Cerebellar nuclear complex (tissue), 1 donor: ENCODE measurements at places on chromosomes 6 and 20.

DNA sequence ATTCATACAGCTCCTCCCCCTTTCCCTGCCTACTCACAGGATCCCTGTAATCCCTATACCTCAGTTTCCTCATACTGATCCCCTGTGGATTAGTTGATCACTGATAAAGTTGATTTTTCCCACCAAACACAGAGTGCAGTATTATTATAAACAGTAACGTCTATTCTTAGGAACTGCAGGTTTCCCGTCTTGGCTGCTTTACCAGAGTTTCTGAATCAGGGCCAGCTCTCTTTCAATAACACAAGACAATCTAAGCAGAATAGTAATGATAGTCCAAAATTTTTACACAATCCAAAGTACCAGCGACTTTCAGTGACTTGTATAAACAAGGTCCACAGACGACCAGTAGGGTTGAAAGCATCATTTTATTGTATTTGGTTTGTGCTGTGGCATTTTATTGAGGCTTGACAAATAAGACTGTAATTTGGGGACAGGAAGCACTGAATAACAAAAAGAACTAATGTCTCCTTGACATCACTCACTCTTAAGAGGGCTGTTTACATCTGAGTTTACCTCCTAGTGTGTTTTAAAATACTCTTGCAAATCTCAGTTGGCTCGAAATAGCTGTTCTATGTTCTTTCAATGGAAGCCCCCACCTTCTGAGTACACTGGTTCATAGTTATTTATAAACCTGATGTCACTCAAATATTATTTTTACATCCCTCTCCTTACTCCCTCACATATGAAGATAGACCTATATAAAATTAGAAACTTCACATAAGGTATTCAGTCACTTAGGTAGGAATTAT is 6.1 kb upstream of the JARID2 start:
- DNase-seq, result no peak

GRCh38 chr6:115310156-115310555 is 750.5 kb downstream of the FRK start:
- DNase-seq, result no peak

GRCh38 chr20:4369798-4370124 is 351.9 kb upstream of the PRND start:
- DNase-seq, result no peak

DNA sequence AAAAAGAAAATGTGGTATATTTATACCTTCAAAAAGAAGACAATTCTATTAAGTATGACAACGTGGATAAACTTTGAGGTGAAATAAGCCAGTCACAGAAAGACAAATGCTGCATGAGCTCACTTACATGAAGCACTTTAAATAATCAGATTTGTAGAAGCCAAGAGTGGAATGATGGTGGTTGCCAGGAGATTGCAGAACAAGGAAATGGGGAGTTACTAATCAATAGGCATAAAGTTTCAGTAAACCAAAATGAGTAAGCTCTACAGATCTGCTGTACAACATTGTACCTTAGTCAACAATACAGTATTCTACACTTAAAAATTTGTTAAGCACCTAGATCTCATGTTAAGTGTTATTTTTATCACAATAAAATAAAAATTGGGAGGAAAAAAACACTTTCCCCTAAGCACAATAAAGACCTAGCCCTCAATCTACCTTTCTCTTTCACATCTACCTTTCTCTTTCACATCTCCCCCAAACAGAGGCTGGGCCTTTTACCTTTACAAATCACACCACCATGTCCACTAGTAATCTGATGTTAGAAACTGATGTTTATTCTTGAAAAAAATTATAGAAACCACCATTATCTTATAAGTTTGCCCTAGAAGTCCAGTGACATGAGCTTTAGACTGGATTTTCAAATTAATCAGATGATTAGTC is 73.9 kb downstream of the PKIB start:
- DNase-seq, result no peak

DNA sequence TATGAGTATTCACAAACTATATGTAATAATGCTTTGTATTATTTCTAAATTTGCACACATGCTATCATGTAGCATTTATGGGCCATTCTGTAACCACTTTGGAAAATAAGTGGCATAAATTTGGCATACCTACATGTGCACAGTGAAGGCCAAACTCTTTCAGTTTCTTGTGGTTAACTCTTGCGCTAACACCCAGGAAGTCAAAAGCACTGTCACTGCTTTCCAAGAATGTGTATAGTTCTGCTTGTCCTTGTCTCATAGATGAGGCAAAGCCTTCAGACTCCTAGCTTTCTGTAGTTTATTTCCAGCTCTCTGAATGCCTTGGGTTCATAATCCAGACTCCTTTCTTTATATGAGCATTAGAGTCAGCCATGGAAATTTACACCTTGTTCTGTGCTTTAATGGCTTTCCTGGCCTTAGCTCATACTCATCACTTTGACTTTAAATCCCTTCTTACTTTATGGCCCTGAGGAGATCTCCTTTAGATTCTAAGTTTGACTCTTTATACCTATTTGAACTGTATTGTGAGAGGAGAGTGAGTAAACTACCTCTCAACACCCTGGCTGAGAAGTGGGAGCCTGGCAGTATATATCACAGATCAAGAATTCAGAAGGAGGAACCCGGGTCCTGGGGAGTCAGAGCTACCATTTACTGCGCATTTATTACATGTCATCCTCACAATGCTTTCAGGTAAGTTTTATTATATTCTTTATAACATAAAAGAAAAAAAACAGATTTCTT is 949 bp upstream of the SLC17A3 start:
- no peak for DNase-seq

DNA sequence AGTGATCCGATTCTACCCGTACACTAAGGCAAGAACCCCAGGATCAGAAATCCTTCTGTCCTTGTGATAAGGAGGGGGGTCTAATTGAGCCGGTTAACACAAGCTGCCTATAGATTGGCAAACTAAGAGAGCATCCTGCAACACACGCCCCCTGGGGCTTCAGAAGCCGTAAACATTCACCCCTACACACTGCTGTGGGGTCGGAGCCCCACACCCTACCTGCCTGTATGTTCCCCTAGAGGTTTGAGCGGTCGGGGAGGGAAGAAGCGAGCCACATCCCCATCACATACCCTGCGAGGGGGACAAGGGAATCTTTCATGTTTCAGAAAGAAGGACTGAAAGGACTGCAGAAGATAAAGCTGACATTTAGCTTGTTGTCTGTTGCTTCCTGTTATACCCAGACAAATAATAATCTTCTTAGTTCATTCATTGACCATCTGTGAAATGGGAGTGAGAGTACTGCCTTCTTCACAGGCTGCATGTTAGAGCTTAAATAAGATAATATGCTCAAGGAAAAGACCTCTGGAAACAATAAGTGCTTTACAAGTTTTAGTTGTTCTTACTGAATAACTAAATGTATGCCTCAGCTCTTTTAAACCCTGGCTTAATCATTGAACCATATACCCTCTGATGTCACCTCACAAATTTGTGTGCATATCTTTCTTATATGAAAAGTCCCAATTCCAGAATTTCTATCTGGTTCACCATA is 74.2 kb upstream of the RNF217 start:
- DNase-seq, result no peak

DNA sequence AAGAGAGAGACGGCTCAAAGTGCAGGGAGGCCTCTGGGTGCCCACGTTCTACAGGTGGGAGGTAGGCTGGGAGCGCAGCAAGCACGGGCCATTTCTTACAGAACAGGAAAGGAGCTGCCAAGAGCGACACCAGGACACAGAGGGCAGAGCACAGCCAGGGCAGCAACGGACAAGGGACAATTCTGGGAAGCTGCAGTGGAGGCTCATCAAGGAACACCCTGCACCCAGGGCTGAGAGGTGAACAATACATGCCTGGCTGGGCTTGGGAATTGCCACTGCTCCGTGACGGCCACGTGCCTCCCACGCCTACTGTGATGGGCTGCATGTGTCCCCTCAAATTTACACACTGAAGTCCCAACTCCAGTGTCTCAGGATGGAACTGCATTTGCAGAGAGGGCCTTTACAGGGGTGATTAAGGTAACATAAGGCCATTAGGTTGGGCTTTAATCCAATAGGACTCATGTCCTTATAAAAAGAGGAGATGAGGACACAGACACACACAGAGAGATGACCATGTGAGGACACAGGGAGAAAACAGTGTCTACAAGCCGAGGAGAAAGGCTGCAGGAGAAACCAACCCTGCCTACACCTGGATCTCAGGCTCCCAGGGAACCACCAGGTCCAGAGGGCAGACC is 13.6 kb downstream of the SERPINB6 start:
- DNase-seq, result no peak

DNA sequence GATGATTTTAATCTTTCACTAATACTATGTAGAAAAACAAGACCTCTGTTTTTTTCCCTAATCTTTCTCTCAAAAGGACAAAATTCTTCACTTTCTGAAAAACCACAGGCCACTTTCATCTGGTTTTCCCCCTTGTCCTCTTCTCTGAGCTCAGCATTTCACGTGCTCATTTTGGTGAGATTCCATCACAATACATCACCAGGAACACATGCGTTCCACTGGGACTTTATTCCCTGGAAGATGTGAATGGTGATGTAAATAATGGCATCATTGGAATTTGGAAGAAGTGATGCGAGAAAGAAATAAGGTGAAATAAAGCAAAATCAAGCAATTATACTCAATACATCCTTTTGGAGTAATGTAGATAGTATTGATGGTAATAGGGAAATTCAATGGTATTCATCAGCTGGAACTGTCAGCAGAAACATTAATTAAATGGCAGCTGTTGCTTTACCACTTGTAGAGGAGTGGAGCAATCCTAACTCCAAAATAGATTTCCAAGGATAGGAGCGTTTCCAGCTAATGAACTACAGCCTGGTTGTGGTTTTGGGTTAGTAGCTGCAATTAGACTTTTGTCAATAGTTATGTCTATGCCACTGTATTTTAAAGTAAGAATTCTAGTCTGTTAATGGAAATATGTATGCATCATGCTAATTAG is 11.5 kb downstream of the FILIP1 start:
- no peak for DNase-seq

DNA sequence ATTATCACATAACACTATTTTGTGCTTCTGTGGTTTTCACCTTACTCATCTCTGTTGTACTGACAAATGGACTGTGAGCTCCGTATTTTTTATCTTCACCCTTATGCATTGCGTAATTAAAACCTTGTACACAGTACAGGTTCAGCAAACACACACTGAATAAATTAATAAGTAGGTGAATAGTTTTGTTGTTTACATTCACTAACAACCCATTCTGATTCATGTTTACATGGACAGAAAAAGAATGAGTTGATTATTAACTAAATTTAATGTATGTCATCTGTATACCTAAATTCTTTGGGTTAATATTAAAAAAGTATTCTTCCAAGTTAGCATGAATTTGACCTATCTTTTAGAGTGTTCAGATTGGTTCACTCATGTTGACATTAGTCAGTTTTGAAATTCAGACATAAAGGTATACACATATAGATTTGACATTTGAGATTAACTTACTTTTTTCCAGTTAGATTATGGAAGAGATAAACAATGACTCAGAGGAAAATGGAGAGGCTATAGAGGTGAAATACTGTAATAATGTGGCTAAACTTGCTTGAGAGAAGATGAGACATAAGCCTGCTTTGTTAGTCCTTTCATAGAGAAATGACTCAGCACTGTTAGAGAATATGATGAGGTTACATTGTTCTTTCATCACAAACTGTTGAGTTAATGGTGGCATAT is 541.7 kb upstream of the FLRT3 start:
- DNase-seq, result no peak

- DNase-seq, result no peak
These were observed 11.1 kb upstream of the EXOC2 start for GRCh38 chr6:704046-704445.

DNA sequence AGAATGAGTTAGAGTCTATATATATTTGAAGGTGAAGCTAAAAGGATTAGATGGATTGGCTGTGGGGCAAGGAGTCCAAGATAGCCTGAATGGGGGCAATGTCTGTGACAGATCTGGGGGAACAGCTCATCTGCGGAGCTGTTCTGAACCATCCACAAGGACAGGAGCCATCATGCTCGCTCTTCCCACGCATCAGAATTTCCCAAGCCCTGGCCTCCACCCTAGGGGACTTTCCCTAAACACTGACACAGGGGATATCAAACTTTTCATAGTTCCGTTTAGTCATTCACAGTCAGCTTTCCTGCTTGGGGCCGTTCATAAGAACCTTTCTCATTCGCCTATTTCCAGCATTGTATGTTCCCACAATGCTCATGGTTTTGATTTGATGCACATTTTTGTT is 37.6 kb upstream of the CCN6 start:
- no peak for DNase-seq

- DNase-seq, result no peak
These were observed 122.3 kb downstream of the THBS2 start for GRCh38 chr6:169131390-169131789.

DNA sequence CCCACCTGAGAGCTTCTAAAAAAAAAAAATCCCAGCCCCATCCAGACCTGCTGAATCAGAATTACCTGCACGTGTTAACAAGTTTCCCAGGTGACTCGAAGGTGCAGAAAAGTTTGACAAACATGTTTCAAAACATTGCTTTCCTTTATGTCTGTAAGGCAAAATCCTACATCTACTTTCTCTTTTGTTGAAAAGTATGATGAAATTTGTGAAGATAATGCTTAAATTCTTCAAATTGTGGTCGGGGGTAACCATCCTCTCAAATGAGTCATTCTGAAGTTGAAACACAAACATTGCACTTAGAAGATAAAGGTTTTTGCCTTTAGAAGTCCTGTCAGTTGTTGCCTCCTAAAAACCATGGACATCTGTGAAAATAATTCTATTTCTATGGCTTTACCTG is 429.7 kb downstream of the EPHA7 start:
- no peak for DNase-seq

DNA sequence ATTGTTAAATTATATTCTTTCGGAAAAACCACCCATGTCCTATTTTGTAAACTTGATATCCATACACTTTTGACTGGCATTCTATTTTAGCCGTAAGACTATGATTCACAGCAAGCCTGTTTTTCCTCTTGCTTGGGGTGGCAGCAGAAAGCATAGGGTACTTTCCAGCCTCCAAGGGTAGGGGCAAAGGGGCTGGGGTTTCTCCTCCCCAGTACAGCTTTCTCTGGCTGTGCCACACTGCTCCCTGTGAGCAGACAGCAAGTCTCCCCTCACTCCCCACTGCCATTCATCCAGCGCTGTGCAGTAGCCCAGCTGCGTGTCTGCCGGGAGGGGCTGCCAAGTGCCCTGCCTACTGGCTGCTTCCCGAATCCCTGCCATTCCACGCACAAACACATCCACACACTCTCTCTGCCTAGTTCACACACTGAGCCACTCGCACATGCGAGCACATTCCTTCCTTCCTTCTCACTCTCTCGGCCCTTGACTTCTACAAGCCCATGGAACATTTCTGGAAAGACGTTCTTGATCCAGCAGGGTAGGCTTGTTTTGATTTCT is 2.1 kb upstream of the ESR1 start:
- no peak for DNase-seq
